ENCODE measurements at places on chromosomes 13 and 19.

GRCh38 chr13:98026457-98026857 lies 73.0 kb downstream of the IPO5 start:
- DNase-seq: no peak

DNA sequence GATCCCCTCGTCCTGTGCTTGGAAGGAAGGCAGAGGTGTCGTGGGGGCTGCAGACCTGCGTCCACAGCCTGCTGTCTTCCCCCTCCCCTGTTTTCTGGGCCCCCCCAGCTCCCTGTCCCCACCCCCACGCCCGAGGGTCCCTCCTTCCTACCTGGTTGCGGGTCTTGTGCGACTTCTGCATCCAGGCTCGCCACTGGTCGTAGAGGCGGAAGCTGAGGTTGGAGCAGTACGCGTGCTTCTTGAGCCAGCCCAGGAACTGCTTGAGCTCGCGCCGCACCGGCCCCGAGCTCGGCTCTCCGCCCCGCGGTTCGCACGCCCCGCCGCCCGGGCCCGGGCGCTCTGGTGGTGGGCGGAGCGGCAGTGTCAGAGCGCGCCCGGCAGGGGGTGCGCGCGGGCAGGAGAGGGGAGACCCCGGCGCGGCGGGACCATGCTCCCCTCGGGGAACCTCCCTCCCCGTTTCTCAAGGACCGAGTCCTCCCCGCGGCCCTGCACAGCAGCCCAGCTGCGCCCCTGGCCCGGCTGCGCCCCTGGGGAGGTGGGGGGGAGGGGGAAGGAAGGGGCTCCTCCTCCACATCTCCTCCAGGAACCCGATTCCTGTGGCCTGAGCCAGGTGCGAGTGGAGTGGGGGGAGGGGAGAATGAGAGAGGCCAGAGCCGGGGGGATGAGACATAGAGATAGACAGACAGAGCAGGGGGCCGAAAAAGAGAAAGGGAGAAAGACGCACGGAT lies 5.7 kb downstream of the REX1BD start:
- no peak for DNase-seq

DNA sequence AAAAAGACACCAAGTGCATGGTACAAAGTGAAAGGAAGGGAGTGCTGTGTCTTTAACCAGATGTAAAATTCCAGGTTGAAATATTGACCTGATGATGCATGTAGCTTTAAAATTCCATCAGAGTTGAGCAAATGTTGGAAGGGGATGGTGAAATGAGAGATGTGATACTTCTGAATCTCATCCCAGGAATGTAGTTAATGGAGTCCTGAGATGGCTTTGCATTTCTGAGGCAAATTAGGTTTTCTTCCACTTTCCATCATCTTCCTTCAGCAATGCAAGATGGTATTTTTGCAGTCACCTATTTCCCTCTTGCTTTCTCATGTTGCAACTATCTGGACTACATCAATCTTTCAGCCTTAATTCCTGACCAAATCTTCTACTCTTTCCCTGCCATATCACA lies 194.1 kb upstream of the MIR17HG start:
- no peak for DNase-seq

DNA sequence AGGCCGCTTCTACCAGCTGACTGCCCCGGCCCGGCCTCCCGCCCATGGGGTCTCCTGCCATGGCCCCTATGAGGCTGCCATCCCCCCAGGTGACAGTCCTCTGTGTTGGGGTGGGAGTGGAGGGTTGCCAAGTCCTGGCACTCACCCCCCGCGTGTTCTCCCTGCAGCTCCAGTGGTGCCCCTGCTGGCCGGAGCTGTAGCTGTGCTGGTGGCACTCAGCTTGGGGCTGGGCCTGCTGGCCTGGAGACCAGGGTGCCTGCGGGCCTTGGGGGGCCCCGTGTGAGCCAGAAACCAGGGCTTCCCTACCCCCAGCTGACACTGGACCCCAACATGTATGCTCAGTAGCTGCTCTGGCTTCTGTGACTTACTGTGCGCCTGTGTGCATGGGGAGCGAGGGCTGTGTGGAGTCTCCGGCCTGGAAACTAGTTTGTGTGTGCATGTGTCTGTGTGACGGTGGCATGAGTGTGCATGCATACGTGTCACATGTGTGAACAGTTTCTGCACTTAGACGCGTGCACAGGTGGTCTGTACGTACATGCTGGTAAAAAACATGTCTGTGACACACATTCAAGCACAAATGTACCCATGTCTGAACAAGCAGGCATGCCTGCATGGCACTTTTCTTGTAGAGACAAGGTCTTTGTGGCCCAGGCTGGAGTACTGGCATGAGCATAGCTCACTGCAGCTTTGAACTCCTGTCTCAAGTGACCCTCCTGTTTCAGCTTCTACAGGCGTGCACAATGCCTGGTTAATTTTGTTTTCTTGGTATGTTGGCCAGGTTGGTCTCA lies 4.9 kb downstream of the ACP4 start:
- DNase-seq: no peak

GRCh38 chr13:22372261-22372660 lies 701.4 kb downstream of the FGF9 start:
- DNase-seq: no peak

DNA sequence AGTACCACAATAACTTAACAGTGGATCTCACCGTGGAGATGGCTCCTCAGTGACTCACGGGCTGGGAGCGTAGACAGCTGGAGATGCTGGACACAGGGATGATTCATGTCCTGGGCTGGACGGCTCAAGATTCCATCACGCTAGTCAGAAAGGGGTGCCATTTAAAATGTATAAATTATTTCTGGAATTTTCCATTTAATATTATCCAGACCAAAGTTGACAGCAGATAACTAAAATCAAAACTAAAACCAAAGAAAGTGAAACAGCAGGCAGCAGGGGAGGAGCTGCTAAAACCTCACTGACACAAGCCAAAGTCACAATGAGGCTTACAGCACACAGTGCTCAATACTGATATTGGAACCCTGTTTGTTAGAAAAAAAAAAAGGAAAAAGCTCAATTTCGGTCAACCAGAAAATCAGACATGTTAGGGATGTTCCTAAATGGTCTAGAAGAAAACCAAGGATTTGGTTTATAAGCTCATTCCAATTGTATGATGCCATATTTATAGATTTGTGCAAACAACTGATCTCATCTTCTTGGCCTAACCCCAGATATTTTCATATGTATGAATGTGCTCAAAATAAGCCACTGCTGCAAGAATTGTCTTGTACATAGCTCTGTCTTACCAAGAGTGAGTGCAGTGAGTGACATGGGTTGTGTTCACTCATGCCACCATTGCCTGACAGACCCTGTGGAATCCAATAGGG lies 111.8 kb downstream of the SACS start:
- no peak for DNase-seq

GRCh38 chr13:93614776-93615175 lies 388.2 kb downstream of the GPC6 start:
- DNase-seq: no peak

Measured in omental fat pad (tissue), 4 donors.